ENCODE measurements at places on chromosomes 4 and X. TPM values are rescaled to one million over a fixed set of nuclear protein-coding genes. Genes with fewer than 3 reads are reported as not detected.
A peak's percentile ranks its signal among the peaks of the same experiment; 100 is the strongest.

DNA sequence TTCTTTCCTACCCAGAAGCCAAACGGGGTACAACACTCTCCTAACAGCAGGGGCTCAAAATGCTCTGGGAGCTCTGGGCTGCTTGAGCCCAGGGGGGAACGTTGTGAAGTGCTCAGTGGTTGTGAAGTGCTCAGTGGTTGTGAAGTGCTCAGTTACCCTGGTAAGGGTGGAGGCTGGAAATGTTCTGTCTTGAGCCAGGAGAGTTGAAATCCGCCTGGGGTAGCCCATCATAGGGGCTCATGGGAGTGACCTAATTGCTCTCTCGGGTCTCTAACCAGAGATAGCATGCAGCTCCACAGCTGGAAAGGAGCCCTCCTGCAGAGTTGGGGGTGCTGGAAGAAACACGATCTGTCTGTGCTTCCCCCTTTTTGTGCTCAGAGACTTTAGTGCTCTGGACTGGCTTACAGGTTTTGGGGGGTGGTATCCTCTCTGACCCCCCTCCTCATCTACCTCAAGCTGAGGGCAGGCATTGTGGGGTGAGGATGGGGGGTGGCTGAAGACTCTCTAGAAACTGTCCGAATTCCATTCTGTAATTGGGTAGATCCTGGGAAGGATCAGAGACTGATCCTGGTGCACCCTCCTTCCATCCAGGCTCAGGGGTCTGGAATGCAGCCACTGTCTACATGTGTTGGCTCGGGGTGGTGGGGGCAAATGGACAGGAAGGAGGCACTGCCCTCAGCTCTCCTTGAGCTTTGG is 2.7 kb downstream of the EFNB1 start:
- DNase-seq, result no peak

- no peak for DNase-seq
Observed at GRCh38 chrX:97211070-97211469, 327.4 kb downstream of the RPA4 start.

- DNase-seq, result no peak
Observed at GRCh38 chrX:115452251-115452650, 108.7 kb upstream of the PLS3 start.

DNA sequence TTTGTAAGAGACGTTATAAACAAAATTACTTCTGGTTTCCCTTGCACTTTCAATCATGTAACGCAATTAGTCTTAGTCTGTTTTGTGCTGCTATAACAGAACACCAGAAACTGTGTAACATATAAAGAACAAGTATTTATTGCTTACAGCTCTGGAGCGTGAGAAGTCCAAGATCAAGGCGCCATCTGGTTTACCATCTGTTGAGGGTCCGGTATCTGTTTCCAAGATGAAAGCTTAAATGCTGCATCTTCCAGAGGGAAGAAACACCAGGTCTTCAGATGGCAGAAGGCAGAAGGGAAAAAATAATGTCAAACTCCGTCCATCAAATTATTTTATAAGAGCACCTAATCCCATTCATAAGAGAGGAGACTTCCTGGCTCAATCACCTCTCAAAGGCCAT is 474.1 kb downstream of the PDGFC start:
- no peak for DNase-seq

- DNase-seq, result no peak
Observed at GRCh38 chrX:100418556-100418955, 8.5 kb upstream of the PCDH19 start.

GRCh38 chrX:71996826-71997225 is 86.2 kb downstream of the NHSL2 start:
- peak; percentile 75 for DNase-seq

DNA sequence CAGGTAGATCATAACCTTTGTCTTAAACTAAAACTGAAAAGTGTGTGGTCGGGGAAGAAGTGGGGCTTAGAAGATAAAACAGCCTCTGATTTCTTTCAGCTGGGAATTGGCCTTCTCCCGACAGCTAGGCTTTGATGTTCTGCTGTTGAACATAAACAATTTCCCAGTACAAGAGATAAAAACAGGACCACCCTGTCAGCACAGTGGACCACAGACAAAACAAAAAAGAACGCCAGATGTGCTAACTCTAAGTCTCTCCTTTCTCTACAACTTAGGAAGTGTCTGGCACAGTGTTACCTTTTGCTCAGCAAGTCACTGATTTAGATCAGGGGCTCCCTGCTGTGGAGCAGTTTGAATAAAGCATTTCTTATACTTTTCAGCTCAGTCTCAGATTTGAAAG is 87.5 kb upstream of the UXT start:
- no peak for DNase-seq

- no peak for DNase-seq
Observed at GRCh38 chr4:90994851-90995574, 867.8 kb downstream of the CCSER1 start.

GRCh38 chr4:10701702-10702460 is 17.3 kb upstream of the CLNK start:
- no peak for DNase-seq

DNA sequence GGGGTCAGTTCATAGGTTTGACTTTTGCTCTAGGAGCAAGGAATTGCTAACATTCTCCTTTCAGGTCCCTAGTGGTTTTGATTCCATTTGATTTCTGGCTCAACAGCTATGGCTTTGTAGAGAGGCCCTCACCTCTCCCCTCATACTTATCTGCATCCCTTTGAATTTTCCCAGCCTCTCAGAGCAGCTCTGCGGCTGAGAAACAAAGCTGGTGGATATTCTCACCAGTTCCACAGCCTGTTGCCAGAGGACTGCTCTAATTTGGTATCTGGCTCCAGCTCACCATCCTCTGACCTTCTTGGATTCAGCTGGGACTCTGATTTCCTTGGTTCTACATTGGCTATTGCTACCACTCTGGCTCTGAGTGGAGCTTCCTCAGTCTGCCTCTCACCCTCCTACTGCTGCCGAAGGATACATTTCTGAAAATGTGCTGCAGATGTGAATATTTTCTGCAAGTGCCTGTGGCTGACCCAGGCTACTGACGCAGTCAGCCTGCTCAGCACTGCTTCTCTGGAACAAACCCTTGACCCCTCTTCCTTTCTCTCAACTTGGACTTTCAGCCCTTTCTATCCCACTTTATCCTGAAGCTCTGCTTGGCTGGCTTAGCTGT is 110.9 kb upstream of the ENPEP start:
- DNase-seq, result no peak

GRCh38 chrX:25383196-25383595 is 367.4 kb upstream of the ARX start:
- no peak for DNase-seq

DNA sequence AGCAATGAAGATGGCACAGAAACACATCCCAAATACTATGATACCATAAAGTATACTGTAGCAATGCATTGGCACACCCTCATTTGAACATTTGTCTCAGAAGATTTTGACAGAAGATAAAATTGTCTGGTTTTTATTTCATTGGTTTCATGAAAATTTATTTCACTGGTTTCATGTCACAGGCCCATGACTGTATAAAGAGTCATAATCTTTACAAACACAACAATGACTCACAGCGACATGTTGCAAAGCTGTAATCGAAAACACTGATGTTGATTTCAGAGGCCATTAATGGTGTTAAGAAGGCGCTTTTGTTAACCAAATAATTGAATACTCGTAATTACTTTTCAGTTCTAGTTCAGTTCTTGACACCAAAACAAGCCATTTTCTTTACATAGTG is 8.1 kb upstream of the DTHD1 start:
- no peak for DNase-seq

DNA sequence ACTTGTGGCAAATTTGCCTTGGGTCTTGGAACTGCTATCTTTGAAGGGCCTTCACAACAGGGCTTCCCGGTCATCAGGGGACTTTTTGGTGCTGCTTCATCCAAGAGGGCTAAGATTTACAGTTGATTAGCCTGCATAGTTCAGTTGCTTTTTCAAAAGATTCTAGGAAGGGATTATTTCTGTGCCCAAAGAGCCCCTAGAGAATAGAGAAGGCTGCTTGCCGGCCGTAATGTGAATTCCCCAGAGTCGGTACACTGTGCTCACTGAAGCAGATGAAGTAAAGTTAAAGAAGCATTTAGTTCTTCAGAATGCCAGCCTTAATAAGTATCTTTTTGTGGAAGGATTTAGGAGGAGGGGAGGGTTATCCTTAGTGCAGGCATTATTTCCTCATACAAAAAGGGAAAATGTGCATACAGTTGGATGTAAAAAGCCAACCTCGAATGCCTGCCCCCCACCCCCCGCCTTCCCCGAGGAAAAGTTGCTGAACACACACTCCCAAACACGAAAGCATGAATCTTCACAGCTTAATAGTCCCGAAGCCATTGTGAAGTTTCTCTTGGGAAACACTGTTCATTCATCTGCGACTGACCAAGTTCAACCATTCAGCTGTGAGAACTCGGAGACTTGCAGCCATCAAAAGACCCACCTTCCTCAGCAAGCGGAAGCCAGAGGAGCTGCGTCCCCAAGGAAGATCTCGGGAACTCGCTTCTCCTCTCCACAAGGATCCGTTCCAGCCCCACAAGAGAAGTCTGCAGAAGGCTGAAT is 47.6 kb downstream of the ANOS1 start:
- no peak for DNase-seq

GRCh38 chr4:99457270-99457669 is 22.1 kb upstream of the ADH7 start:
- no peak for DNase-seq

DNA sequence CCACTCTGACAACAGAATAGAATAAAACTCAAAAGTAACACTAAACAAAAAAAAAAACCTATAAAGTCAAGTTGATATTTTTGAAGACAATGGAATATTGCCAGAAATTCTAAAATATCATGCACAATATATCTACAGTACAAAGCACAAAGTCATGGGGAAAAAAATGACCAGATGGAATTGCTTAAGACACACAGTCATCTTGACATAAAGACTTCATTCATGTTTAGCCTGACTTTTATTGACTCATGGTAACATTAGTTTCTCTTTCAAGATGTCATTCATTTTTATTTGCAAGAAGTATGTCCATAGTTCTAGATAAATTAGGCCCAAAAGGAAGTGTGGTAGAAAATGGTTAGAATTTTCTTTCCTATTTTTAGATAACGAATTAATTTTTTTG is 259.1 kb downstream of the CAMK2D start:
- DNase-seq, result no peak

GRCh38 chrX:105121186-105121585 is 99.3 kb downstream of the TEX13A start:
- DNase-seq, result no peak

DNA sequence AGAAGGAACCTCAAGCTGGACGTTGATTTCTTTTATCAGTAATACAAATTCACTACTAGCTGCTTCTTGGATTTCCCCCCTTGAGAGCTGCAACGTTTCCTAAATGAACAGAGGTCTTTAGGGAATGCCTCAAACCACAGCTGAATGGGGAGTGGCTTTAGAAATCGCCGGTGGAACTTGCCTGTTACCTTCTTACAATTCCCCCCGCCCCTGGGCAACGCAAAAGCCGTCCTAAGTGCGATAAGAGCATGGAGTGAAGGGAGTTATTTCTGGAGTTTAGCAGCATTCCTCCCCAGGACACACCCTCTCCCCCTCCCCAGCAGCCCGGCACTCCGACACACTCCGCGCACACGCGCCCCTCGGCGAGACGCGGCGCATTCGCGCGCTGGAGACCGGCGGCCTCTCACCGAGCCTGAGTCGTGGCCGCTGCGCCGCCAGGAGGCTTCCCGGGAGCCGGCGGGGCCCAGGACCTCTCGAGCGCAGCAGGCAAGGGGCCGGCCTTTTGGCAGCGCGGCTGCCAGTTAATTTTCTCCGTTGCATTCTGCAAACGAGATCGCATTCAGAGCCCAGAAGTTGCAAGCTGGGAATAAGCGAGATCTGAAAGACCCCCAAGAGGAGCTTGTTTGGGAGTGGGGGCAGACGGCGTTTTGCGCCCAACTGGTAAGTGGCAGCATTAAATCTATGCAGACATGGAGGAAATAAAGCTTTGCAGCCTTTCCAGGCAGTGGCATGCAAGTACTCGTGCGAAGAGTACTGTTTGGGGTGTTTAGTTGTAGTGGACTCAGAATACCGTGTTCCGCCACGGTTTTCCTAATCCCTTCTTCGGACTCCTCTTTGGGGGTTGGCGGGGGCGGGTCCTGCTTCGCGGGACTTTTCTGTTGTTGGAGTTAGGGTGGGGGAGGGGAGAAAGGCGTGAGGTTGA is 134.7 kb downstream of the PALLD start:
- peak; percentile 59 for DNase-seq

The MCUB gene
- total RNA-seq, result 25.9 TPM

The JAKMIP1 gene
- 0.21 TPM for total RNA-seq

The TNIP3 gene
- total RNA-seq, result not detected

The CITED1 gene
- 1.7 TPM for total RNA-seq

The SPANXN4 gene
- not detected for total RNA-seq

The WNK3 gene
- total RNA-seq, result 0.71 TPM

The AKAP14 gene
- total RNA-seq, result not detected

The ZMYM3 gene
- total RNA-seq, result 11.9 TPM

The NPNT gene
- 4.7 TPM for total RNA-seq

The MAGEE2 gene
- total RNA-seq, result not detected

The DCAF12L2 gene
- total RNA-seq, result 0.27 TPM

The KCNE5 gene
- total RNA-seq, result 0.38 TPM

The FGFBP1 gene
- not detected for total RNA-seq

Measured in left cardiac atrium (tissue), 4 donors.